ENCODE measurements at places on chromosomes 3 and 15. TPM values are rescaled to one million over a fixed set of nuclear protein-coding genes. Genes with fewer than 3 reads are reported as not detected.

Gene CCDC39
- not detected for total RNA-seq

Gene SH3GL3
- not detected for total RNA-seq

Gene C3orf85
- not detected for total RNA-seq

Gene GPR171
- total RNA-seq: 134 TPM

- DNase-seq: no peak
Observed at GRCh38 chr3:71022551-71023335, 560.8 kb downstream of the FOXP1 start.

DNA sequence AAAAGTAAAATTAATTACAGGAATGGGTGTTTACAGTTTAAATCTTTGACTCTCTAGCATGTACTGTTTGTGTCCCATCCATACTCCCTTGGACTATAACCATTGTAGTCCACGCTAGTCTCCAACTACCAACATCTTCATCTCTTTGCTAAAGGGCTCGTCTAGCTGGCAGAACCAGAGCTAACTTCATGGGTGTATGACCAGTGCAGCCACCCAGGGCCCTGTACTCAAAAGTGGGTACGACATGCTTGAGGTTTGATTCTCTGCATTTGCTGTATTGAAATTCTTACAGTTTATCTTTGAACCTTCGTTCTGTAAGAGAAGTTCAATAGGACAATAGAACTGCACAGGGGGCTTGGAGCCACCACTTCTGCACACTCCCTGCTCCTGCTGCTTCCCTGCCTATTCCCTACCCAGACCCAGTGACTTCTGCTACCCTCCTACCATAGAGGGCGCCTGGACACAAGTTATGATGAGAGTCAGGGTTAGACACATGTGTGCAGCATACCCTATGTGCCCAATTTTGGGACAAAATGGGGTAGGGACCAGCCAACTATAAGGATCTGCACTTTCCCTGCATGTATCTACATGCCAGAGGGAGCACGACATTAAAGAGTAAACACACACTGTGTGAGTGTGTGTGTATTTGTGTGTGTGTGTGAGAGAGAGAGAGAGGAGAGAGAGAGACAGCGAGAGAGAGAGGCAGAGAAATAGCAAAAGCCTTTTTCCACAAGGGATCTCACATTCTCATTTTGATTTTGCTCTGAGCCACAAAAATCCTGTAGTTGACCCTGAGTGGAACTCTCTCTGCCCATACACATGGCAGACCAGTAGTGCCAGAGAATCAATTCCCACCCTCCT is 59.0 kb upstream of the NECTIN3 start:
- DNase-seq: peak; percentile 0

GRCh38 chr3:9878700-9879099 is 1.4 kb downstream of the CIDEC start:
- no peak for DNase-seq

GRCh38 chr3:177452831-177453450 is 255.7 kb upstream of the TBL1XR1 start:
- no peak for DNase-seq

DNA sequence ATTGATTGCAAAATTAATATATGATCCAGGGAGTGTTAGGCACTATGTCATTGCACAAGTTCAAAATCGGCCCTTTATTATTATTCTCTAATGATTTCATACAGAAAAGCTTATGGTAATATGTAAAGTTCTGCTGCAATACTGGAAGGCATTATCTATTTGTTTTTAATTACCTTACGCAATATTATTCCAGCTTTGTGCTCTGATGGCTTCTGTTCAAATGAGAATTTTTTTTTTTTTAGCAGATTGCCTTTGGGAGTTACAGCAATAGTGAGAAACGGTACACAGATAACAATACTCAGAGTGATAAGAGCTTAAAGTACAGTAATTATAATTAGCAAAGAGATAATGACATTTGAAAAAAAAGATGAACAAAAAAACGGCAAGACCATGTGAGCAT is 602.2 kb upstream of the ALCAM start:
- DNase-seq: no peak

GRCh38 chr15:90545095-90545494 is 15.4 kb downstream of the CRTC3 start:
- DNase-seq: no peak

- DNase-seq: no peak
Observed at GRCh38 chr15:37032091-37032775, 68.1 kb downstream of the MEIS2 start.

DNA sequence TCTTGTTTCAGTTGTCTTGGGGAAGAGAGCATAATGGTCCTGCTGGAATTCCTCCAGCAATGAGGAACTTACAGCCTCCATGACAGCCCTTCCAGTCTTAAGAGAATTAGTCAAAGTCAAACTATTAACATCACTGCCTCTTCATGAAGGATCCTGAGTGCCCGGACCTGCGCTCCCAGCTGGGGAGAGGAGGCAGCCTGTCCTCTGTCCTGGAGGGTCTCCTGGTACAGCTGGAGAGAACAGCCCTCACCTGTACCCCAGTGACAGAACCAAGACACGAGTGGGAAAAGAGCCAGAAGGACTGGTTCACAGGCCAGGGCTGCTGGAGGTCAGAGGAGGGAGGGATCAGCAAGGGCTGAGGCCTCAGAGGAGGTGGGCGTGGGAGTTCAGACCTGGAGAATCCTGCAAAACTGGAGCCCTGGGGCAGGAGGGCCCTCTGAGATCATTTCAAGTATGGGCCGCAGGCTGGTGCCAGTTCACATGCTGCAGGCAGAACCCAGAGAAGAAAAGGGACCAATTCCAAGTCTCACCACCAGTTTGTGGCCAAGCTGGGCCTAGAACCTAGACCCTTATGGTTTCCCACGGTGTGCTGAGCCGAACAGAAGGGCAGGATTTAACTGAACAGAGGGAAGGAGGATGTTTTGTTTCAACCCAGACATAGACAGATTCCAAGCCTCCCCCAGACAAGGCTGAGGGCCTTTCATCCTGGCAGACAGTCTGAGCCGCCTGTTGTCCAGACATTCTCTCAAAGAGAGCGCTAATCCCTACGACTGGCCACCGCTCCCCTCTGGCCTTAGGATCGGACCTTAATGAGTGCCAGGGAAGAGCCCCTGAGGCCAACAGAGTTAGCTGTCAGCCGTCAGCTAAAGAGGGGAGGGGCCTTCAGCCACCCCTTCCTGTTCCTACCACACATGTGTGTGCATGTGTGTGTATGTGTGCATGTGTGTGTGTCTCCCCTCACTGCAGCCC is 18.2 kb downstream of the LOXL1 start:
- no peak for DNase-seq

- no peak for DNase-seq
Observed at GRCh38 chr15:50414624-50415023, 9.6 kb upstream of the USP8 start.

Measured in activated naive CD8-positive, alpha-beta T cell treated with anti-CD3 and anti-CD28 coated beads for 36 hours (primary cell).